ENCODE measurements at places on chromosomes 3 and 15. TPM values are rescaled to one million over a fixed set of nuclear protein-coding genes. Genes with fewer than 3 reads are reported as not detected.

Gene ADAMTSL3
- 2.3 TPM for total RNA-seq

Gene ADAMTS7
- 6.0 TPM for total RNA-seq

Gene POLQ
- 2.5 TPM for total RNA-seq

Gene KCNAB1
- total RNA-seq: 23.8 TPM
